ENCODE measurements at places on chromosomes 7 and 10. TPM values are rescaled to one million over a fixed set of nuclear protein-coding genes. Genes with fewer than 3 reads are reported as not detected.

DNA sequence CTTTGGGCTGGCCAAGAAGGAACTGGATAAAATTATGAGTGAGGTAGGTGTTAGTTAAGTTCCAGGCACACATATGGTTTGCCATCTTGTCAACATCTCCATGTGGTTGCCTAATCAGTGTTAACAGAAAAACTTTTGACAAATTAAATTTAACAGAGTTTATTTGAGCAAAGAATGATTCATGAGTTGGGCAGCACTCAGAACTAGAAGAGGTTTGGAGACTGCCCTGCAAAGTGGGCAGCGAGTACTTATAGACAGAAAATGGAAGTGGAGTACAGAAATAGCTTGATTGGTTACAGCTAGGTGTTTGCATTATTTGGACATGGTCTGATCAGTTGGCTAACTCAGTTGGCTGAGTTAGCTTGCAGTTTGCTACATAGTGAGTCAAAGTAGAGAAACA, 37.5 kb upstream of the AGK start:
- DNase-seq: no peak

DNA sequence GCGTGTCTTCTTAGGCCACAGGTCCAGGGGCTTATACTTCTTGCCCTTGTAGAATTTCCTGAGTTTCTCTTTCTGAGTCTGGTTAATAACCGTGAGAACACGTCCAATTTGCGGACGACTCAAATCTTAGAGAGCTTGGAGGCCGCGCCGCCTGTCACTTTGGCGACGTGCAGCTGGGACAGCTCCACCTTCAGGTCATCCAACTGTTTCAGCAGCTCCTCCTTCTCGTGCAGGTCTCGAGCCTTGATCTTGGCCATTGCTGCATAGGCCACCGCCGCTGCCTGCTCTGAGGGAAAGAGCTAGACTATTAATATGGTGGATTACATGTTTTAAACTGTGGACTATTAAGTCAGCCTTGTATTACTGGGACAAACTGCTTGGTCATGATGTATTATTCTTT, 26.9 kb downstream of the EVX1 start:
- no peak for DNase-seq

DNA sequence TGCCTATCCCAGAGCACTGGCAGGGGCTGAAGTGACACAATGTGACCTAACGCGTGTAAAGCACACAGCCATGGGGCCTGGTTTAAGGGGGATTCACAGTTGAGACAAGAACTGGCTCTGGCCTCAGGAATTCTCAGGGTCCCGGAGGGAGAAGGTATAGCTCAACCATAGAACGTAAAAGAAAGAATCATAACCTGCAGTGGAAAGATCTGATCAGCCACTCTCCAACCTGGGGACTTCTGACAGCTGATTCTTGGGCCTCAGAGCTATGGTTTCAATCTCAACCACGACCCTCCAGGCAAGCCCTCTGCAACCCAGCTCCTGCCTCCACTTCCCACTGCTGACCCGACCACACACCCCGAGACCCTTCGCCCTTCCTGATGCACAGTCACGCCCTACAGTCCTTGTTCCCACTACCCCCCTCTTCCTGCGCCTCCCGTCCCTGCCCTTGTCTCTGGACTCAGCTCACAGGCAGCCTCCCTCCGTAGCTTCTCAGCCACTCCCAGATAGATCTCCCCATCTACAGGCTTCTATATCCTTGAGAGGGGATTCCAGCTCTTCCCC, 245.2 kb downstream of the BUB3 start:
- no peak for DNase-seq

- DNase-seq: no peak
These were observed 4.4 kb upstream of the ASB13 start for GRCh38 chr10:5670662-5671375.

DNA sequence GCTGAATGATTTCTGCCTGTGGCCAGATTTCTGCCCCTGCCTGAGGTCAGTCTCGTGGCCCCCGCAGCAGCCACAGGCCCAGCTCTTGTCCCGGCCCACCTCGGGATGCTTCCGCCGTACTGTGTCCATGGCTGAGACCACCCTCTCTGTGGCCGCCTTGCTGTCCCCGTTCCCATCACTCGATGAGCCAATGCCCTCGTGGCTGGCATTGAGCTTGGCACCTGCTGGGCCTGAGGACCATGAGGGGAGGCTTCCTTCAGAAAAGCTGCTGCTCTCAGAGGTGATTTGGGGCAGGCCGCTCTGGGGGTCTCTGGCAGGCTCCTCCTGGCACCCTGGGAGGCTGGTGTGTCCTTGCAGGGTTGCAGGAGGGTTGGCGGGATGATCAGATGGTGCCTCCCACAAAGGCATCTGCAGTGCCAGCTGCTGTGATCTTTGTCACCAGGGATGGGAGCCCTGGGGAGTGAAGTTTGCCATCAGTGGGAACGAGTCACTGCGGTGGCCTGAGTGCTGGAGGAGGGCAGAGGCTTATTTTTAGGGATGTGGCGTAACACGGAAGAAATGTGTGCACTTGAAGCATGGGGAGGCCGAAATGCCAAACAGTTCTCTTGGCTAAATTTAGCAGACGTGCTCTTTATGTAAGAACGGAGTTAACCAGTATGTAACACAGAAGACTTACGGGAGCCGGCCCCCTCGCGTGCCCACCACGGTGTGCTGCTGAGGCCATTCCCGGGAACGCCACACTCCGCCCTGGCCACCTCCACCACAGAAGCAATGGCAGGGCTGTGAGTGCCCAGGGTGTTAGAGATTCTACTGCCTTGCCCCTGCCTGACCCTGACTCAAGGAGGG, 47.7 kb downstream of the VIPR2 start:
- peak; percentile 15 for DNase-seq

- DNase-seq: peak; percentile 22
These were observed 3.3 kb upstream of the MTERF1 start for GRCh38 chr7:91883676-91884362.

- DNase-seq: no peak
These were observed 77.5 kb downstream of the SLC25A13 start for GRCh38 chr7:96244244-96244991.

DNA sequence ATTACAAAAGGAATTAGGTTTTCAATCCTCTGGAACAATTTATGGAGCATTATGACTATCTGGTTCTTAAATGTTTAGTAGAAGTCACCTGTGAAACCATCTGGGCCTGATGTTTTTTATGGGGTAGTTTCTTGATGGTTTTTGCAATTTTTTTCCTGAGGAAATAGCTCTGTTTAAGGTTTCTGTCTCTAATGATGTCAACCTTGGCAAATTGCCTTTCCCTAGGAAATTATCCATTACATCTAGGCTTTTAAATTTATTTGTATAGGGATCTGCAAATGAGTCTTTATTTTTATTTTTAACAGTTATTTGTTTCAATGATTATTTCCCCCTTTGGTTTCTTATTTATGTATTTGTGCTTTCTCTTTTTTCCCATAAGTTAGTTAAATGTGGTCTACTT, 222.8 kb downstream of the GALNT17 start:
- DNase-seq: no peak

DNA sequence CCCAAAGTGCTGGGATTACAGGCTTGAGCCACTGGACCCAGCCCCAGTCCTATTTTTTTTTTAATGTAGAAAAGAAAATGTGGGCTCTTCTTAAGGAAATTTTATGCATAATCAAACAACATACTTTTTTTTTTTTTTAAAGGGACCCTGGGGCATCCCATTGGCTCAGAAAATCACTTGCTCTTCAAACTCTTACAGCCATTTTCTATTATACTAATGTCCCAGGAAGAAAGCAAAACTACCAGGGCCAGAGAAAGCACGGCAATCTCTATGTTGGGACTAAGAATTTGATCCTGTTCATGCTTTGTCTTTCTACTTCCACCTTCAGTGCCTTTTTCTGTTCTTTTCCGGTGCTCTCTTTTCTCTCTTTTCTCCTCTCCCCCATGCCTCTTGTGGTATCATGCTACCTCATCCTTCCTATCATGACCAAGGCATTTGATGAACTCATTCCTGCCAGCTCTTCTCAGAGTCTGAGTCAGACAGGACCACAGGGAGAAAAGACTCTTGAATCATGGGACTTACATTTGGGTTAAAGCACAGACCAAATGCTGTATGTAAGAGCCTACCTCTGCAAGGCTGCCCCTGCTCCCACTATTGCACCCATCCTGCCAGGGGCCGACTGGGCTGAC, 76.4 kb upstream of the CCNY start:
- DNase-seq: no peak

DNA sequence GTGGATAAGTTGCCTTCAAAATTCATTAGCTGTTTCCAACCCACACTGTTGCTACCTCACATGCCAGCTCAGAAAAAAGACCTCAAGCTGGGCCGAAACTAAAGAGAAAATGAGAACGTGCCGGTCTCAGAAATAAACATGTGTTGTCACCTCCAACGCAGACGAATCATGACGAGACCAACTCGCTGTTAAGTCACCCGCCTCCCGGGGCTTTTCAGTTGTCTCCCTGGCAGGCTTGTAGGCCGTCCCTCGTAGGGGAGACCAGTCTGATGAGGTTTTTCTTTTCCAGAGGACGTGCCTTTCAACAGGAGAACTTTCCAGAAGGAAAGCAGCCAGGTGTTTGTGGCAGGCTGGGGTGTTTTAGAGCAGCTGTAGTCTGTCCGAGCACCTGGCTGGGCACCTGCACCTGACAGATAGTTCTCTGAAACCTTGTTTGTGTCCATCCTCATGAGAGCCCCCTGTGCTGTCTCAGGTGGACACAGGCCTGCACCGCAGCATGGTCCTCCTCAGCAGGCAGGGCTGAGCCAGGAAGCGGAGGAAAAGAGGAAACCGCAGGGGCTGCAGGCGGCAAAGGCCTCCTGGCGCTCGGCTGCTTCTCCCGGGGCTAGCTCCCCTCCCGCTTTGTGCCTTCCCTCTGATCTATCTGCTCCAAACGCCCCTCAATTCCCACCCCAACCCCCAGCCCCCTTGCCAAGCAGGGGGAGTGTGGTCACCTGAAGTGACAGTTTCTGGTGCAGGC, 78.8 kb downstream of the CHST15 start:
- no peak for DNase-seq

DNA sequence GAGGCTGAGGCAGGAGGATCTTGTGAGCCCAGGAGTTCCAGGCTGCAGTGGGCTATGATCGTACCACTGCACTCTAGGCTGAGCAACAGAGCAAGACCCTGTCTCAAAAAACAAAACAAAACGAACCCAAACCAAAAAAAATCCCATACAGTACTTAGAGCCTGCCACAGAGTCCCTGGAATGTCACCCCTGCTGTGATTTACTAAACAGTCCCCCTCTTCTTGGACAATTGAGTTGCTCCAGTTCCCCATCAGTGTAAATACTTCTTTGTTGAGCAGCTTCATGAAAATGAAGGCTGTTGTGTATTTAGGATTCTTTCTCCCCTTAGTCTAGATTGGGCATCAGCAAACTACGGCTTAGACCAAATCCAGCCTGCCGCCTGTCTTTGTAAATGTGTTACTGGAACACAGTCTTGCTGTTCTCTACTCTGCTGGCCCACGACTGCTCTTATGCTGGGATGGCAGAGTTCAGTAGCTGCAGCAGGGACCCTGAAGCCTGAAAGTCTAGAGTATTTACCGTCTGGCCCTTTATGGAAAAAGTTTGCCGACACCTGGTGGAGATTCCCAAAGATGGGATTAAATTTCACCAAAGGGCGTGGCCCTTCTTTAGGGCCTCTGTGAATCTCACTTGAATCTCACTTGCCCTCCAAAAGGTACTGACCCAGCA, 57.8 kb downstream of the PALD1 start:
- no peak for DNase-seq

GRCh38 chr7:48458701-48459524, 287.7 kb downstream of the ABCA13 start:
- DNase-seq: peak; percentile 67

- DNase-seq: no peak
These were observed 532.2 kb upstream of the CNTNAP2 start for GRCh38 chr7:145584401-145584800.

DNA sequence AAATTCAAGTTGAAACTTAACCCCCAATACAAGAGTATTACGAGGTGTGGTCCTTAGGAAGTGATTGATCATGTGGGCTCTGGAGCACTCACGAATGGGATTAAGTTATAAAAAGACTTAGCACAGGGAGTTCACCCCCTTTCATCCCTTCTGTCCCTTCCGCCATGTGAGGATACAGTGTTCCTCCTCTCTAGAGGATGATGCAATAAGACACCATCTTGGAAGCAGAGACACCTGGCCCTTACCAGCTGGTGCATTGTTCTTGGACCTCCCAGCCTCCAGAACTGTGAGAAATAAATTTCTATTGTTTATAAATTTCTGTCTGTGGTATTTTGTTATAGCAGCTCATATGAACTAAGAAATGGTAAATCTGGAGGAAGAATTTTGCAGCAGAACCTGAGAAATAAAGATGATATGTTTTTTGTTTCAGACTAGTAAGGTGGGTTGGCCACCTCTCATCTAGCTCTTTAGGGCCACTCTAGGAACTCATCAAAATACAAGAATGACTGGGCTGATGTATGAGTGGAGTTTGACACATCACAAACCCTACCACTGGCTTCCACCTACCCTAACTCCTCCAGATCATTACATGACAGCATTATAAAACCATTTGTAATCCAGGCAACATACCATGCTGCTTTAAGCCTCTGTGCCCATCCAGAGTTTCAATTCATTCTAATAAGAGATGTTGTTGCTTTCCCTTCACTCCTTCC, 22.4 kb downstream of the SLC26A5 start:
- no peak for DNase-seq

DNA sequence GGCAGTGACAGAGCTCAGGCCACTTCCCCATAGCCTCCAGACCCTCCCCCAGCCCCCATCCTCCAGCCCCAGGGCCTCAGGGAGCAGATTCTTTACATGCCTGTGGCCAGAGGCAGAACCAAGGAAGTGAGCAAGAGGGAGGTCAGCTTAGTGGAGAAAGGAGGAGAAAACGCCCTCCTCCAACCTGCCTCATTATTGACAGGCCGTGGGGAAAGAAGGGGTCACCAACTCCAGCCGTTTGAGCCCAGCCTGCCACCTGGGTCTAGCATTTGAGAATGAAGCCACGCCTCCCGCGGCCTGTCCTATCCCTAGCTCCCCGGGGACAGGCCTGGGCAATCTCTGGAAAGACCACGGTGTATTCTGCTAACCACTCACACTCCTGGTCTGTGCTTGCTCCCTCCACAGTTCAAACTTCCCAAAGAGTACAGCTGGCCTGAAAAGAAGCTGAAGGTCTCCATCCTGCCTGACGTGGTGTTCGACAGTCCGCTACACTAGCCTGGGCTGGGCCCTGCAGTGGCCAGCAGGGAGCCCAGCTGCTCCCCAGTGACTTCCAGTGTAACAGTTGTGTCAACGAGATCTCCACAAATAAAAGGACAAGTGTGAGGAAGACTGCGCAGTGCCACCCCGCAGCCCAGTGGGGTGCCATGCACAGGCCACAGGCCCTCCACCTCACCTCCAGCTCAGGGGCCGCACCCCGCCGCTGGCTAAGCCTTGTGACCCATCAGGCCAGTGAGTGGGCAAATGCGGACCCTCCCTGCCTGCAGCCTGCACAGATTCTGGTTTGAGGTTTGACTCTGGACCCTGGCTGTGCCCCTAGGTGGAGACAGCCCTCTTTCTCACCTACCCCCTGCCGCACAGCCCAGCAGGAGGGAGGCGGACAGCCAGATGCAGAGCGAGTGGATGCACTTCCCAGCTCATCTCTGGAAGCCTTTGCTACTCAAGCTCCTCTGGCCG, 14.3 kb upstream of the TRIM8 start:
- DNase-seq: peak; percentile 88

GRCh38 chr10:29946953-29947700, 112.3 kb downstream of the JCAD start:
- DNase-seq: no peak

Gene AKR1C4
- not detected for polyA plus RNA-seq

Gene C10orf62
- 0.77 TPM for polyA plus RNA-seq

Gene INHBA
- polyA plus RNA-seq: 0.49 TPM

Gene CYP26C1
- polyA plus RNA-seq: 0.09 TPM

Gene LBX1
- polyA plus RNA-seq: not detected

Gene CARD11
- polyA plus RNA-seq: 0.22 TPM

Gene PRKCQ
- polyA plus RNA-seq: 6.1 TPM

Gene HMX2
- 4.0 TPM for polyA plus RNA-seq

Gene PPA1
- 168 TPM for polyA plus RNA-seq

Gene NME8
- polyA plus RNA-seq: 1.2 TPM

Gene CTAGE4
- polyA plus RNA-seq: 4.2 TPM

Gene PODXL
- polyA plus RNA-seq: 150 TPM
